ENCODE measurements at places on chromosomes 12 and 14. TPM values are rescaled to one million over a fixed set of nuclear protein-coding genes. Genes with fewer than 3 reads are reported as not detected.

- DNase-seq, result no peak
Measured at GRCh38 chr12:130719263-130719859, 3.3 kb upstream of the RIMBP2 start.

DNA sequence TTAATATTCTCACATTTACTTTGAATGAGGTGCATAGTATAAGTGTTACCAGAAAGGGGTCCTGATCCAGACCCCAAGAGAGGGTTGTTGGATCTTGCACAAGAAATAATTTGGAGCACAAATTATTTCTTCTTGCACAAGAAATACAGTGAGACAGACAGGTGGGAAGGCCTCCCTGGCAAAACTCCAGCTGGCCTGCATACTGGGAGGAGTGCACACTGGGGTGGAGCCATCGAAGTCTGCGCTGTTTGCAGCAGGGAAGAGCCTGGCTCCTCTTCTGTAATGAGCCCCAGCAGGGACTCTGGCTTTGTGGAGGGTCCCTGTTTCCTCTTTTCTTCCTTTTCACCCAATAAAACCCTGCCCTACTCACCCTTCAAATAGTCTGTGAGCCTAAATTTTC, 141.6 kb downstream of the GLT1D1 start:
- DNase-seq, result no peak

DNA sequence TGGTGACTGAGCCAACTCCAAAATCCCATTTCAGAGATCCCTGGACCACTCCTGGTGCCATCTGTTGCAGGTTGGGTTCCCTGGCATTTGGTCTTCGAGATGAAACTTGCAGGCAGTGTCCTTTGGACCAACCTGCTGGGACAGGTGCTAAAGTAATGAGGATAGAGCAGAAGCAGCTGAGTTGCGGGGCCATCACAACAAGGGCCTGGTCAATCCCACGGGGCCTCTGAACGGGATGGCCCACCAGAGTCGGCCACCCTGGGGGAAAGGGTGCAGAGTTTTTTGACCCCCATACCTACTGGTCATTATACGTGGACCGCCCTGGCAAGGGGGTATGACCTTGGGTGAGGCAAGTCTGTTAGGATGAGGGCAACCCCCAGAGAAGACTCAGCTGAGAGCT, 39.3 kb downstream of the DLK1 start:
- no peak for DNase-seq

DNA sequence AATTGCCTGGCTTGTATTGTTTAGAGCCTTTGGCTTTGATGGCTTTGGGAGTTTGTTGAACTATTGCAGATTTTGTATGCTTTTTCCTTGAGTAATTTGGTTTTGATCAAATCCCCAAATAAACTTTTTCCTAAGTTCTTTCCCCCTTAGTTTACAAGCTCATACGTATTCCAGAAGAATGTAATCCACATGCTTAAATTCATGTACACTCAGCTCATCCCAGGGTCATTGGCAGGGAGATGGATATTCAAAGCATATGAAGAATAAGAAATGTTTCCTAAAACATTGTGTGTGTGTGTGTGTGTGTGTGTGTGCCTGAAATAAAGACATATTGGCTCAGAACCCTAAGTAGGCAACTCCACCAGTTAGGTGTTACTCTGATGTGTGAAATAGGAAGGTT, 89.4 kb downstream of the TMEM30B start:
- DNase-seq, result no peak

- no peak for DNase-seq
Measured at GRCh38 chr14:83260751-83261150, 1727.1 kb upstream of the SEL1L start.

GRCh38 chr14:72523424-72524294, 370.2 kb downstream of the DPF3 start:
- no peak for DNase-seq

- DNase-seq, result no peak
Measured at GRCh38 chr14:39005044-39005880, 97.8 kb downstream of the SEC23A start.

- DNase-seq, result no peak
Measured at GRCh38 chr12:69583203-69583602, 2.1 kb upstream of the CCT2 start.

- DNase-seq, result no peak
Measured at GRCh38 chr14:92905667-92906066, 17.3 kb upstream of the CHGA start.

GRCh38 chr14:78181270-78181669, 11.1 kb downstream of the NRXN3 start:
- no peak for DNase-seq

DNA sequence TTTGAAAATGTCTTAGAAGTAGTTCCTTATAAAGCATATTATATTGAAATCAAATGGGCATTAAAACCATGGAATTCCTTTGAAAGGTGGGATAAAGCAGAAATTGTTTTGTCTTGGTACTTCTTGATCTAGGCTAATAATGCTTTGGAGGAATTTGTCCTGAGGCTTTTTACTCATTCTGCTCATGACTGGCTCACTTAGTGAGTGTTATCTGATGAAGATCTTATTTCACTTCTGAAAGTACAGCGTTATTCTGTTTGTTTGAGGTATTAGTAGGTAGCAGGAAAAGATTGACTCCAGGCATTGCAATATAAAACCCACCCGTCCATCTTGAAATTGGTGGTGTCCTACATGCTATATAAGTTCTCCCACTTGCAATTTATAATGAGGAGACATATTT, 5.5 kb downstream of the C12orf71 start:
- no peak for DNase-seq

- no peak for DNase-seq
Measured at GRCh38 chr12:54206791-54207190, 18.0 kb upstream of the SMUG1 start.

DNA sequence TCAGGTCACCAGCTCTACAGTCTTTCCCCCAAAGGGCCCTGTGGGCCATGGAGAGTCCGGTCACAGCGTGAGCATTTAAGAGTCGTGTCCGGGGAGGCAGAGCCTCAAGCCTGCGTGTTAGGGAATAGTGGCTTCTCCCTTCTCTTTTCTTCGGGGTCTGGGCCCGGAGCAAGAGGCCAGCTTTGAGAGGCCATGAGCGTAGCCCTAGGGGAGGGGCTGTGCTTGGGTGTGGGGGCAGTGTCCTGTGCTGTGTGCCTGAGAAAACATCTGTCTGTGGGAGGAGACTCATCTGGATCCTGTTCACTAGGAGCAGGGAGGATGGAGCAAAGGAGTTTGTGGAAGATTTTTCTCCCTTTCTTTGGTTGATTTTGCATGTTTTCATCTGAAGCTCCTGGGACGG, 5.3 kb downstream of the LRP1-AS start:
- DNase-seq, result no peak

DNA sequence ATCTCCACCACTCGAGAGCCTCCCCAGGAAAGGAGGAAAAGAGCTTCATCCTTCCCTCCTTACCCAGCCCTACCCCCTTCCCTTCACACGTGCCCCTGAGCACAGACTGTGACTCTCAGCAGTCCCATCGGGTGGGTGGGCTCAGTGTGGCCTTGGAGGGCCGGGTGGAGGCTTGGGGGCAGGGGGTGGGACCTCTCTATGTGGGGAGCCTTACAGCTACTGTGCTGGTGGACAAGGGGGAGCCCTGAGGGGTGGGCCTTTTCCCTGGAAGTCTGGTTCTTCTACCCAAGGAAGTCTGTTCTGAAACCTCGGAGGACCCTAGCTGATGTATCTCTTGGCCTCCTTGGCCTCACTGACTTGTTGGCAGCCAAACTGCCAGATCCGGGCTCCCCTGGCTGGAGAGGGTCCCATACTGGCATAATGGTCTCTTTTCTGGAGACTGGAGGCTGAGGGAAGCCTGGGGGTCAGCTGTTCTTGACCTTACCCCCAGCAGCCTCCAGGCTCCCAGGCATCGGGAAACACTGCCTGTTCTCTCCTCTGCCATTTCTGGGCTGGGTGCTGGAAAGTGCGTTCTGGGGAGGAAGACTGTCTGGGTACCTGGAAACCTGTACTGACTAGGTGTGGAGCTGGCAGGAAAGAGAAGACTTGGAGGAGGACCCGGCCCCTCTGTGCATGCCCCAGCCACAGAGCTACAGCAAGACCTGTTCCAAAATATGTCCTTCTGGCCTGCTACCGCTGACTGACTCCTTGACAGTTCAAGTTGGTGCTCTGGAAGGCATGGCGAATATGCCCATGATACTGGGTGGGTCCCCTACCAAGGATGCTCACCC, 7.6 kb downstream of the VASH1 start:
- no peak for DNase-seq

GRCh38 chr14:92650581-92651105, 97.8 kb downstream of the LGMN start:
- no peak for DNase-seq

GRCh38 chr14:94290197-94290596, 2.9 kb downstream of the SERPINA10 start:
- DNase-seq, result no peak

RPGRIP1 gene
- under 0.01 TPM for total RNA-seq

KLRC3 gene
- not detected for total RNA-seq

AJUBA gene
- 1.9 TPM for total RNA-seq
